ENCODE measurements at places on chromosomes 3 and 15. TPM values are rescaled to one million over a fixed set of nuclear protein-coding genes. Genes with fewer than 3 reads are reported as not detected.

The C3orf20 gene
- 0.35 TPM for total RNA-seq

The ROPN1B gene
- total RNA-seq, result not detected

DNA sequence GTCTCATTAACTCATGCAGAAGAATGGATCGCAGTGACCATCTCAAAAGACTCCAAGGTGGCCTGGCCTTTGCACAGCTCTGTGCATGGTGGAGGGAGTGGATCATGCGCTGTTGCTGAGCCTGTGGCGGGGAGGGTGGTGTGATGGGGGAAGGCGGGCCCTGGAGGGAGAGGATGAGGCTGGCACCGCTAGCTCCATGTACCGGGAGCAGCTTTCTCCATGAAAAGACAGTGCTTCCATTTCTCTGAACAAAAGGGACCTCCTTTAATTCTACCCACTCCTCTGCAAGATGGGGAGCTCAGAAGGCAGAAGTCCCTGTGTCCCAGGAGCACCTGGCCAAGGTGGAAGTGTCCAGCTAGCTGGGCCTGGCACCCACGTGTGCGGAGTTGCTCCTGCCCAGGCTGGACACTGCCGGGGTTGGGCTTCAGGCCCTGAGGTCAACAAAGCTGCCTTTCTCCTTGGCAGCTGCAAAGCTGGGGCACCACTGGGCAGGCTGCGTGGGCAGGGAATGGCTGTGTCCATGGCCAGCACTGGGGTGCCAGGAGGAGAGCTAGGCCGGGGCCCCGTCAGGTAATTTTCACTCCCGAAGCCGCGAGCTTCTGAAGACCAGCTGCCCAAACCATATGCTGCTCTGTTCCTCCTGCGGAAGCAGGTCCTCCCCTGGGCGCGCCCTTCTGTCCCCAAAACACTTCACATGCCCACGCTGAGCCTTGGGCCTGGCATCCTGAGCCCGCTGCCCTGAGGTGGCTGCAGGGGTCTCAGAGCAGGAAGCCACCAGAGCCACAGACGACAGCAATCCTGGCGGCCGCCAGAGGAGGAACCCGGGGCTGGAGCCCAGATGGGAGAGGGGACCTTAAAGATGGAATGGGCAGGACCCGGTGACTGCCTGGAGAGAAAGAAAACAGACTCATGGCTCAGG lies 6.4 kb downstream of the MAP6D1 start:
- H3K27me3 ChIP-seq, result peaks cover 1% of the 10 kb centered on the region
- no peak overlapping the region for H3K4me3 ChIP-seq
- peaks cover under 1% of the 10 kb centered on the region for H3K4me1 ChIP-seq
- no peaks in the 10 kb centered on the region for H3K36me3 ChIP-seq
- peak; percentile 35 for DNase-seq

DNA sequence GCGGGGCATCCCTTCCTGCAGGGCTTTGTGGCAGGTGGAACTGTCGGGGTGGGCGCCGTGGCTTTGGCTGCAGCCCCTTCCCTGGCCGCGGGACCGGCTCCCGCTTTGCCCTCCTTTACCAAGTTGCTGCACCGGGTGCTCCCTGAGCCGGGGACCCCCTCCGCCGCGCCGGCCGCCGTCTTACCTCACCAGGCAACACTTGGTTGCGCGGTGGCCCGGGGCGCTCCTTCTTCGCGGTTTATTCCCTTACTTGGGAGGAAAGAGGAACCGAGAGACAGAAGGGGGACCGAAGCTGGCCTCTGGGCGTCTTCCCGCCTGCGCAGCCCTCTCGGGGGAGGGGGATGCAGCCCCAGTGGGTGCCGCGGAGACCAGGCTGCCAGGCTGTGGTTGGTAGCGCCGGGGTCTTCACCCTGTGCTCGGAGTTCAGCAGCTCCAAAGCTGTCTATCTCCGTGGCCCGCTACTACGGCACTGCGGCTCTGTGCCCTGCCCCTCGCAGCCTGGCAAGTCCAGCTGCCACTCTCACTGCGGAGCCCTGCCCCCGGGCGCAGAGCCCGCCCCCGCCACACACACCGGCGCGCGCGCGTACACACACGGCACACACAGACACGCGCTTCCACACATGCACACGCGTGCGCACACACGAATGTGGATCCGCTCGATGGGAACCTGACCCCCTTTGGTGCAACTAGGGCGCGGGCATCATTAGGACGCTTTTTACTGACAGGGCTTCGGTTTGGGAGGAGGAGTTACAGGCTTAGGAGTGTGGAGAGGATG lies at the start of gene DGKG:
Gene DGKG, minus strand, starts transcription at position 473 of the 775 bp plus-strand sequence. CDS start 41,775 bp downstream, outside the sequence.
- peaks cover 68% of the 10 kb centered on the region for H3K4me1 ChIP-seq
- peaks cover 33% of the 10 kb centered on the region for H3K27me3 ChIP-seq
- H3K27ac ChIP-seq, result peak within 1 kb of the TSS; percentile 54
- peak within 1 kb of the TSS; percentile 54 for H3K4me3 ChIP-seq
- H3K36me3 ChIP-seq, result no peaks in the 10 kb centered on the region
- peak; percentile 93 for DNase-seq

The LRRC15 gene
- 0.17 TPM for total RNA-seq

GRCh38 chr3:186870421-186871201 lies 28.1 kb downstream of the ADIPOQ start:
- no peak overlapping the region for H3K4me3 ChIP-seq
- H3K4me1 ChIP-seq, result peaks cover 18% of the 10 kb centered on the region
- DNase-seq, result no peak
- no peaks in the 10 kb centered on the region for H3K36me3 ChIP-seq
- peak overlapping the region; percentile 62 for H3K27ac ChIP-seq

The PTH1R gene
- total RNA-seq, result 10.1 TPM

The APOD gene
- 6.8 TPM for total RNA-seq

The ANXA2 gene
- 338 TPM for total RNA-seq

The BCL2A1 gene
- total RNA-seq, result 89.5 TPM

DNA sequence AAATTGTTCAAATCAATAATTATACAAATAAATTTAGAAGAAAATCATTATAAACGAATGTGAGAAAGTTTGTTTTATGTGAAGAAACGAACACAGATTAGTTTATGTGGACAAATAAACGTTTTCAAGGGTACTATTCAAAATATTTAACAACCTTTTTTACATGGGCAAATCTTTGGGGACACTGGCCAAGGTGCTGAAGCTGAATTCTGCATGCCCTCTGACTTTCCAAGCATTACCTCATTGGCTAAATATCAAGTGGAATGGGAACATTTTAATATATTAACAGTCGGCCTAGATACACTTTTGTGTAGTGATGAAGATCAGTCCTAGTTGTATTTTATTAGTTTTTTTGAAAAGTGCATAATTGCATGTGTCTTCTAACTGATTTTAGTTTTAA lies 636.4 kb upstream of the DPPA4 start:
- no peaks in the 10 kb centered on the region for H3K36me3 ChIP-seq
- DNase-seq, result no peak
- no peak overlapping the region for H3K4me3 ChIP-seq
- H3K27ac ChIP-seq, result no peak overlapping the region
- no peaks in the 10 kb centered on the region for H3K27me3 ChIP-seq

GRCh38 chr3:197149528-197149927 lies 119.9 kb upstream of the MELTF start:
- peak overlapping the region; percentile 34 for H3K27ac ChIP-seq
- H3K4me1 ChIP-seq, result no peaks in the 10 kb centered on the region
- H3K27me3 ChIP-seq, result no peaks in the 10 kb centered on the region
- H3K36me3 ChIP-seq, result no peaks in the 10 kb centered on the region

GRCh38 chr3:179953993-179954870 lies 82.5 kb downstream of the PEX5L start:
- peaks cover 3% of the 10 kb centered on the region for H3K27me3 ChIP-seq
- no peaks in the 10 kb centered on the region for H3K36me3 ChIP-seq
- H3K4me1 ChIP-seq, result peaks cover 4% of the 10 kb centered on the region

DNA sequence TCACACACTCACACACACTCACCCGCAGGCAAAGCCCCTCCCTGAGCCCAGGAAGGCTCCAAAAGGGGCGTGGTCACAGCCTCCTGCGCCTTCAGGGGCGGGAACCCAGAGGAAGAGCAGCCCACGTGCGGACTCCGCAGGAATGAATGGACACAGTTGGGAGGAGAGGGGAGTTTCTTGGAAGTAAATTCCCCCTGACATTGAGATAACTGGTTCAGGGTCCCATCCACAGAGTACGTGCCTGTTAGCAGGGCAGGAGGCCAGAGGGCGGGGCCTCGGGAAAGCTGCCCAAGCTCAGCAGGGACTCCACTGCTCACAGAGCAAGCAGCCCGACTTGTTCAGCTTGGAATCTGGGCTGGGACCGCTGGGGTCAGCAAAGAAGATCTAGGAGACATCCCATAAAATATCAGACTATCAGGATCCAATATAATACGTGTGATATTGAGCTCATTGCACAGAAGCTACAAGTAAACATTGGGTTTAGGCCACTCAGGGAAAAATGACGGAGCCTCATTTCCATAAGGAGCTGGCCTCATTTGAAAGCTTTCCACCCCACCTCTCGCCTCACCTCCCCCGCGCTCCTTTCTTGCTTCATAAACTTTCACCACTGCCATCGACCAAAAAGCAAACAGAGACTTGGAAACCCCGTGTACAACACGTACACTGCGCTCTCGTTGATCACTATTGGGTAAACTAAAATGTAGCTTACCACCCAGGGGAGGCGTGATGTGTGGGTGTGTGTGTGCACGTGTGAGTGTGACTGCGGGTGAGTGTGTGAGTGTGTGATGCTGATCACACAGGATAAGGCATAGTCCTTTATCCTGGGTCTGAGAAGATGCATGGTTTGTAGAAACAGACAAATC lies 36.0 kb downstream of the TM2D3 start:
- H3K36me3 ChIP-seq, result no peaks in the 10 kb centered on the region
- no peak overlapping the region for H3K4me3 ChIP-seq
- H3K4me1 ChIP-seq, result peaks cover 13% of the 10 kb centered on the region
- no peak for DNase-seq

DNA sequence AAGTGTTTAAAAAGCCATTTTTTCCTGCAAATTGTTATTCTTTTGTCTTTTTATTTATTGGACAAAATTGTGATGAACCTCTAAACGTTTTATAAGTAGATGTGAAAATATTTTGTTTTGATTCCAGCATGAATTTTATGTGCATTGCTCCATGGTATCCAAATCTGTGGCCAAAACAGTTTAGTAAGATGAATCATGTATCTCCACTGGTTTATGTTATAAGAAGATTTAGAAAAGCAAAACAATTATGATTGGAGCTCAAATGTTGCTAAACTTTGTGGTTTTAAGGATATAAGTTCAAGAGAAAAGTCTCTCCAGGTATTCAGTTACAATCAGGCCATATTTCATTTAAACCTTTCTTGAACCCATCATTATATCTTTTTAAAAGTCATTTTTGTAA lies 80.9 kb downstream of the NECTIN3 start:
- no peaks in the 10 kb centered on the region for H3K4me1 ChIP-seq
- no peaks in the 10 kb centered on the region for H3K36me3 ChIP-seq
- no peaks in the 10 kb centered on the region for H3K27me3 ChIP-seq
- no peak for DNase-seq
- H3K27ac ChIP-seq, result no peak overlapping the region
- no peak overlapping the region for H3K4me3 ChIP-seq

DNA sequence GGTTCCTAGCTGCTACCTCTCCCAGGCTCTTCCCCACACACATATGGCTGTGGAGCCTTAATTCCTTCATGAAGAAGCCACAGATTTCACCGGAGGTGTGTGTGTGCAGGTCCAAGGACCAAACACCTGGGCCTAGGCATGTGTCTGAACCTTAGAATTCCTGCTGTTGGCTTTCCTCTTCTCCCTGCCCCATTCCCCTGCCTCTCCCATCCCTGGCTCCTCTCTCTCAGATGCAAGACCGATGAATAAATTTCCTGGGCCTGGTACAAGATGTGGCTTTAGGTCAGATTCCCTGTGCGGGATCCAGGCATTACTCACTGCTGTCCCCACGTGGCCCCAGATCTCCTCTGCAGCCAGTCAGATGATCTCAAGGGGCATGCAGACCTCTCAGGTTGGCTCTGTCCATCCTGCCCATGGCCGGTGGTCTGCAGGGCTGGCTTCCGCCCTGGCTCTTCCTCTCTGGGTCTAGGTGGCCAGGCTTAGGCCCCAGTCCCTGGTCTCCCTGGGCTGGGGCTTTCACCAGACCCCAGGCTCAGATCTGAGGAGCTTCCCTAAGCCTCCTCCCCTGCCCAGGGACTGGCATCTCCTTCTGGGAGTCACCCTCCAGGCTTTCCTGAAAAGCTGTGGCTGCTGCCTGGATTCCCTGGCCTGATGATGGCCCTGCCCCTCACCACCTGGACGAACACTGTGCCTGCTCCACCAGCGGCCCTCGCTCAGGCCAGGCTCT lies 20.5 kb downstream of the CCR9 start:
- H3K27me3 ChIP-seq, result no peaks in the 10 kb centered on the region
- peaks cover 4% of the 10 kb centered on the region for H3K4me1 ChIP-seq
- no peaks in the 10 kb centered on the region for H3K36me3 ChIP-seq
- no peak for DNase-seq
- no peak overlapping the region for H3K27ac ChIP-seq

The AP3S2 gene
- 33.6 TPM for total RNA-seq

DNA sequence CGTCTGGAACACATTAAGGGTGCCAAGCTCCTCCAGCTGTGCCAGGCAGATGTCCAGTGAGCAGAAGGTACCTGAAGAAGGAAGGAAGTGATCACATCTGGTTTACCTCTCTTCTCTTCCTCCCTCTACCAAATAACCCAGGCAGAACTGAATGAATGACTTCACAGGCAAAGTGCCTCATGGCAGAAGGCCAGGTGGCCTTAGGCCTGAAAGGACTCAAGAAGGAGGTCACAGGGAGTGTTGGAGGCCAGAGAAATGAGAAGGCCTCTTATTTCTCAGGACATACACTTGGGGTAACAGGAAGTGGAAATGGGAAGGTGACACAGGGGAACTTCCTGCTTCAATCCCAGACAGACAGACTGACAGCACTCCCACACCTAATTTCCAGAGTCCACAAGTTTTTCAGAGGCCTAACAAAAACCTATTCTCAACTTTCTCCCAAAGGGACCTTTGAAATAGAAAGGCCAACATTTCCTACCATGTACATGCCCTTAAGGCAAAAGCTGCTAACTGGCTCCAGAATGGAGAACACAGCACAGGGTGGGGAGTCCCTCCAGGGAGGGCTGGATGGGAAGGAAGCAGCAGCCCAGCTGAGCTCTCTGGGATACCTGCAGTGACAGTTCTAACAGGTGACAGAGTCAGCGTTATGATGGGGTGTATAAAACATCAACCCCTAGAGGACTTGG lies 17.6 kb upstream of the SIN3A start:
- no peak overlapping the region for H3K4me3 ChIP-seq
- H3K27me3 ChIP-seq, result no peaks in the 10 kb centered on the region
- peak overlapping the region; percentile 27 for H3K27ac ChIP-seq

- no peaks in the 10 kb centered on the region for H3K4me1 ChIP-seq
- H3K36me3 ChIP-seq, result no peaks in the 10 kb centered on the region
- H3K27ac ChIP-seq, result no peak overlapping the region
- no peaks in the 10 kb centered on the region for H3K27me3 ChIP-seq
- H3K4me3 ChIP-seq, result no peak overlapping the region
Measured at GRCh38 chr3:155031186-155031585, 48.9 kb upstream of the MME start.

The TMED3 gene
- 45.0 TPM for total RNA-seq

The ZNF774 gene
- total RNA-seq, result 1.8 TPM

- no peaks in the 10 kb centered on the region for H3K36me3 ChIP-seq
- H3K27ac ChIP-seq, result no peak overlapping the region
- no peaks in the 10 kb centered on the region for H3K4me1 ChIP-seq
- no peak for DNase-seq
- H3K27me3 ChIP-seq, result no peaks in the 10 kb centered on the region
Measured at GRCh38 chr3:130786306-130786705, 39.7 kb upstream of the PIK3R4 start.

GRCh38 chr3:66139415-66139814 lies 81.4 kb upstream of the SLC25A26 start:
- no peak overlapping the region for H3K4me3 ChIP-seq
- H3K27ac ChIP-seq, result no peak overlapping the region

The OR4F6 gene
- total RNA-seq, result not detected

The CFAP100 gene
- not detected for total RNA-seq
